RPMI7951 (cell line): ENCODE measurements at places on chromosomes 7 and 10.
A peak's percentile ranks its signal among the peaks of the same experiment; 100 is the strongest.

DNA sequence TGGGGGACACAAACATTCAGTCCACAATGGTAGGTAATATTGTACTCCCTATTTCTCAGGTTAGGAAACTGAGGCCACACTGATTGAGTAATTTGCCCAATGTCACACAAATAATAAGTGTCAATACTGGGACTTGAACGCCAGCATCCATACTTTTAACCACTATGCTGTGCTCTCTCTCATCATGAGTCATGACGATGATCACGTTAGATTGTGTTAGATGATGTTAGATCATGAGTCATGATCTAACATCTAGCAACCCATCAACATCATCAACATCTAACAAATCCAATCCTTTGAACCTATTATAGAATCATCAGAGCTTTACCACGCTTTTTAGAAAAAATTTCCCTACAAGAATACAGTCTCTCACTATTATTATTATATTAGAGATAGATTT is 28.1 kb upstream of the HERPUD2 start:
- DNase-seq: peak; percentile 56

DNA sequence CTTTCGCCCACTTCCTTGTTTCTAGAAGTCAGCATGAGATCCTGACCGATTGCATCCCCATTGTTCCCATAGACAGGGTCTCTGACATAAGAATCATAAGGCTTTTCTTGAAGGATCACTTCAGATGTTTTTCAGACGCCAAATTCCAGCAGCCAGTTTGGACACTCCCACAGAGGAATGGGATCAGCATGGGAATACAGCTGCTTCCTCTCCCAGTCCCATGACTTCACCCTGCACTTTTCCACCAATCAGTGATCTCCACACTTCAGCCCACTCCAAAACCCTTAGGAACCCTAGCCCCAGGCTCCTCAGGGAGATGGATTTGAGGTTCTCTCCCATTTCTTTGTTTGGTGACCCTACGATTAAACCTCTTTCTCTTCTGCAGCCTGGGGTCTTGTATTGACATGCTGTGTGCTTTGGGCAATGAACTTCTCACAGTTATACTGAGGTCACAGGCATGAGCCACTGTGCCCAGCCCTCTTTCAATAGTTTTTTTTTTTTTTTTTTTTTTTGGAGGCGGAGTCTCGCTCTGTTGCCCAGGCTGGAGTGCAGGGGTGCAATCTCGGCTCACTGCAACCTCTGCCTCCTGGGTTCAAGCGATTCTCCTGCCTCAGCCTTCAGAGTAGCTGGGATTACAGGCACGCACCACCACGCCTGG is 52.8 kb upstream of the CHST3 start:
- DNase-seq: peak; percentile 25

DNA sequence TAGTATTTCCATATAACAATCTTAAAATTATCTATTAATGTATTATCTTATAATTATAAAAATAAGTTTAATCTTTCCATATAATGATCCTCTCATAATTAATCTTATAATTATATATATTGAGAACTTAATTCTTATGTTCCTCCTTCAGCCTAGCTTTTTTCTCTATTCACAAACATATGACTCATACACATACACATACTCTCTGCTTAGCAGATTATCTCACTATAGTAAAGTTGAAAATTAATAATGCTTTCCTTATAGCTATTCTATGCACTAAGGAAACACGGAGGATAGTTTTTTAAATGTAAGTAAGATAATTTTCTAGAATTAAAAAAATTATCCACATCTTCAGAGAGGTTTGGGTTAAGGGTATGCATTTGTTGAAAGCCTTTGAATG is 47.7 kb upstream of the ITGB8 start:
- DNase-seq: no peak

GRCh38 chr10:67308912-67309311 is 383.1 kb downstream of the LRRTM3 start:
- DNase-seq: no peak

GRCh38 chr7:31052841-31053601 is 913 bp downstream of the ADCYAP1R1 start:
- DNase-seq: no peak

GRCh38 chr10:33190406-33190805 is 144.1 kb downstream of the NRP1 start:
- DNase-seq: no peak

GRCh38 chr7:24227603-24228359 is 56.2 kb upstream of the NPY start:
- DNase-seq: no peak

GRCh38 chr7:150420987-150421674 is 29.3 kb upstream of the GIMAP8 start:
- DNase-seq: peak; percentile 77

DNA sequence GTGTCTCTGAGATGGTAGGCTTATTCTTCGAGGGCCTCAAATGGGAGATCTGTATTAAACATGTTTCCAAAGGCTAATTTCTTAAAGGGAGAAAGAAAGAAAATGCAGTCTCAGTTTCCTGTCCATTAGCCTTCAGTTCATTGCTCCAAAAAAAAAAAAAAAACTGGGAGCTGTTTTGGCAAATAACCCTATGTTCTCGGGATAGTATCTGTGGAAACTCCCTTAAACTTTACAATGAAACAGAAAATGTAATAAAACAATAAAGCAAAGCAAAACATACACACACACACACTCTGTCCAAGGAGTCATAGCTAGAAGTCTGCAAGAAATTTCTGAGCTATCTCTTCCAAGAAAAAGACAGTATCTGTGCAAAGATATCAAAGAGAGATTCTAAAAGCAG is 172.5 kb upstream of the CELF2 start:
- no peak for DNase-seq
